NCI-H187 treated with DMSO at 0.1 percent for 48 hours (cell line): ENCODE measurements at places on chromosomes 13 and 19.

- no peak for DNase-seq
These were observed 128.6 kb downstream of the DLEU7 start for GRCh38 chr13:50714891-50715290.

DNA sequence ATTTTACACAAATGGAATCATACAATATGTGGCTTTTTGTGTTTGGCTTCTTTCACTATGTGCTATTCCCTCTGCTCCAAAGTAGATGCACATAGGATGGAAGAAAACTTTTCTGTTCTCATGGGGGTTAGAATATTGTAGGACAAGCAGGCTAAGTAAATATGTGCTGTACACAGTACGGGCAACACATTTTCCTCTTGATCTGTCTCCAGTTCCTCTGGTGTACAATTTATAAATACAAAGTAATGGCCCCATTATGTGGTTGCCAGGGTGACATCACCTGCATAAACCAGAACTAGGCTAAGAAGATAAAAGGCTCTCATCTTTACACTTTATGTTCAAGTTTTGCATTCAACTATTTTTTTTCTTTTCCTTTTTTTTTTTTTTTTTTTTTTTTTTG lies 41.0 kb upstream of the SOX21 start:
- DNase-seq = peak; percentile 24

GRCh38 chr13:99689955-99690354 lies 188.7 kb downstream of the TM9SF2 start:
- no peak for DNase-seq

- no peak for DNase-seq
These were observed 330.4 kb upstream of the NBEA start for GRCh38 chr13:34611671-34612070.

- DNase-seq = no peak
These were observed at the start of gene TSPAN16 for GRCh38 chr19:11295665-11296245. Gene TSPAN16 (plus strand): TSS chr19:11296160. CDS start chr19:11296298, 138 bp downstream.

DNA sequence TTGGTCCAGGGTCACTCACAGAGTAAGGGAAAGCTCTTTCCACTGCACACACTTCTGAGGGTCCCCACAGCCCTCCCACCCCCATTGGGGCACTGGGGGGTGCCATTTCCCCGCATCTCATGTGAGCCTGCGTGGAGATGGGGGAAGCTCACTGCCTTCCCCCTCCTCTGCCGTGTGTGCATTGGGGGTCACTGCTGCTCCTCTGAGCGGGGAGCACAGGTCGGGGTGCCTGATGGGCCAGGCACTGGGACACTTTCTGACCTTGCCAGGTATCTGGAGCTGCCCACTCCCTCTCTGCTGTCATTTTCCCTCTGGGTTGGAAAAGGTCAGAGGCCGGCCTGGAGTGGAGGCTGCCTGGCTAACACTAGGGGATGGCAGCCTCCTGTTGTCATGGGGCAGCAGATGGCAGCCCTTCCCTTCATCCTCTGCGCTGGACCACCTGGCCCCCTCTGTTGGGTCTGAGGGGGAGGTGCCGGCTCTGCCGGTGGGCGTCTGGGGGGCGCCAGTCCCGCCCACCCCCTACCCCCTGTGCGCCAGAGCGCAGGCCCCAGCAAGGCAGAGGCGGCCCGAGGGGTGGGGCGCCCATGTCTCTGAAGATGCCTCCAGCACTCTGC lies 9.1 kb downstream of the SSBP4 start:
- DNase-seq = no peak
